ENCODE measurements at places on chromosomes 16 and 17.
A peak's percentile ranks its signal among the peaks of the same experiment; 100 is the strongest.

DNA sequence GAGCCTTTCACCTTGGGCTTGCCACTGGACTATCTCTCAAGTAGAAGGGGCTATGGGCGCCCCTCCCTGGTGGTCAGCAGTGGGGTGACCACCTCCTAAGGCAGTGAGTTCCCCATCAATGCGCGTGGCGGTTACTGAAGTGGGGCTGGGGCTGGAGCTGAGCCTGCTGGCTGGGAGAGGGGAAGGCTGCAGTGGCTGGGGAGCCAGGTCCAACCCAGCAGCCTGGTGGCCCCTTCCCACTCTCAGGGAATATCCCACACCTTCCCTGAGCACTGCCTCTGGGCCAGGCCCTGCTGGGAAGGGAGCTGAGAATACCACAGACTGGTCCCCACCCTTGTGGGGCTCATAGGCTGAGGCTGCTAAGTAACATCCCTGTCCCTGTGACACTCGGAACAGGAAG, 19.8 kb upstream of the MPRIP start:
- no peak for DNase-seq

DNA sequence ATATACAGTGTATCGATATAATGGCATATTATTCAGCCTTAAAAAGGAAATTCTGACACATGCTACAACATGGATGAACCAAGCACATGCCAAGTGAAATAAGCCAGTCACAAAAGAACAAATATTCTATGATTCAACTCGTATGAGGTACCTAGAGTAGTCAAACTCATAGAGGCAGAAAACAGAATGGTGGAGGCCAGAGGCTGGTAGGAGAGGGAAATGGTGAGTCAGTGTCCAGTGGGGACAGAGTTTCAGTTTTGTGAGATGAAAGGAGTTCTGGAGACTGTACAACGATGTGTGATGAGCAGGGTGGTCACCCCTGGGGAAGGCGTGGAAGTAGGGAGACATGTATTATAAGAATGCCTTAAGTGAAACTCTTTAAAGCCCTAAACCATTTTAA, 39.9 kb downstream of the RNF157 start:
- no peak for DNase-seq

DNA sequence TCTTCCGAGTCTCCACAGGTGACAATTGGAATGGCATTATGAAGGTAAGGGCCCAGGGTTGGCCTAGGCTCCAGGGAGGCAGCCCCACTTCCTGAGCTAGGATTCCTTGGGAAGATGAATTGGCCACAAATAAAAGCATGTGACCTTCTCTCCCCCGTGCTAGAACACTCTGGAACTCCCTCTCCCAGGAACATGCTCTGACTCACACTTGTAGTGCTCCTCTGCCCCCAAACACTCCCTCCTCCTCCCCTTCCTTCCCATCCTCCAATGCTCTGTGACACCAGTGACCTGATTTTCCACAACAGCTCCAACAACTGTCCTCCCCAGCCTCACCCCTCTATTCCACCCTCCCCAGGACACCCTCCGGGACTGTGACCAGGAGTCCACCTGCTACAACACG, 16.4 kb upstream of the ABCC3 start:
- DNase-seq = no peak

DNA sequence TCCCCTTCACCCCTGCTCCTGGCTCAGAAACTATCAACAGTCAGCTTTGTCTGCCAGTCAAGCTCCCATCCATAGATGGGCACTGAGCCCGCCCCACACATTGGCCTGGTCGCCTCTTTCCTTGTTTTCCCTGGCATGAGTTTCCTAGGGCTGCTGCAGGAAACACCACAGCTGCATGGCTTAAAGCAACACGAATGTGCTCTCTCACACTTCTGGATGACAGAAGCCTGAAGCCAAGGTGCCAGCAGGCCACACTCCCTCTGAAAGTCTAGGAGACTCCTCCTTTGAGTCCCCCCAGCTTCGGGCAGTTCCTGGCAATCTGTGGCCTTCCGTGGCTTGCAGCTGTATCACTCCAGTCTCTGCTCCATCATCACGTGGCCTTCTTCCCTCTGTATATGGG, 69.9 kb downstream of the TBC1D16 start:
- DNase-seq = no peak

DNA sequence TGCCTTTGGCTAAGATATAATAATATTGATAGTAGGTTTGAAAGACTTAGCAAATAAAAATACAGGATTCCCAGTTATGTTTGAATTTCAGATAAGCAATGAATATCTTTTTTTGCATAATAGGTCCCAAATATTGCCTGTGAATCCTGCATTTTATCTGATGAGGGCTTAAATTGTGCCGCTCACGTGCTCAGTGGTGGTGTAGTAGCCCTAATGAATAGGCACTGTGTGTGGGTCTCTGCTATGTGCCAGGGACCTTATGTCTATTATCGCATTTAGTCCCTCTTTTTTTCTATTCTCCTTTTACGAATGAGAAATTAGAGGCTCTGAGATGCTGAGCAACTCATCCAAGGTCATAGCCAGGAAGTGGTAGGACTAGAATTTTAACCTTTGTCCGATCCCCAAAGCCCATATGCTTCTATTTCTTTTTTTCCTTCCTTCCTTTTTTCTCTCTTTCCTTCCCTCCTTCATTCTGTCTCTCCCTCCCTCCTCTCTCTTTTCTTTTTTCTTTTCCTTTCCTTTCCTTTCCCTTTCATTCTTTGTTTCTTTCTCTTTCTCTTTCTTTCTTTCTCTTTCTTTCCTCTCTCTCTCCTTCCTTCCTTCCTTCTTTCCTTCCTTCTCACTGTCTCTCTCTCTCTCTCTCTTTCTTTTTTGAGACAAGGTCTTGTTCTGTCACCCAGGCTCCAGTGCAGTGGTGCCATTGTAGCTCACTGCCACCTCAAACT, 47.2 kb downstream of the RGS9 start:
- no peak for DNase-seq

- no peak for DNase-seq
Measured at GRCh38 chr16:77660311-77660710, 62.0 kb upstream of the NUDT7 start.

- no peak for DNase-seq
Measured at GRCh38 chr17:32689348-32689747, 187.6 kb downstream of the MYO1D start.

- no peak for DNase-seq
Measured at GRCh38 chr16:28146536-28146935, 65.2 kb downstream of the XPO6 start.

DNA sequence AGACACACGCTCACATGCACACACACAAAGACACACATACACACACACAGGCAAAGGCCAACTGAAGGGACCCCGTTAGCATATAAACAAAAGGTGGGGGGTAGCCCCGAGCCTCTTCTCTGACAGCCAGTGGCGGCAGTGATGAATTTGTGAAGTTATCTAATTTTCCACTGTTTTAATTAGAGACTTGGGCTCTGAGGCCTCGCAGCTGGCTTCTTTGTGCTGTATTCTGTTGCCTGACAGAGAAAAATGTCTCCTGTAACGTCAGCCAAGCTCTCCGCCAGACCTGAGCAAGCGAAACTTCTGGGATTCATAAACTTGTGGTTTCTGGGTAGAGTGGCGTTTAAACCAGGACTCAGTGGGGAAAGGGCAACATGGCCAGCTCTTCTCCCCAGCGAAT, 113.9 kb upstream of the FOXF1 start:
- DNase-seq = peak; percentile 72

DNA sequence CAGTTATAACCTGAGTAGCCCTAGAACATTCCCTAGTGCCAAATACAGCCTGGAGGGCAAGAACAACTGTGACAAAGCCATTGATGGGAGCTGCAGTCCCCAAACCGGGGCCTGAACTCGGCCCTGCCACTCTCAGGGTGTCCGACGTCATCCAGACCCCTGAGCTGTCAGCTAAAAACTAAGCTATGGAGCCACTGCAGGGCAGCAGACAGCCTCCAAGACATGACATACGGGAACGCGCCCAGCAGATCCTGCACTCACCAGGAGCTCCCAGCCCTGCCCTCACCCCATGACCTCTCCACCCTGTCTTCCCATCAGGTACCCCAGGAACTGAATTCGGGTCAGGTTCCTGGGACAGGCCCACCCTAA, 28.4 kb downstream of the KDM8 start:
- DNase-seq = no peak

Data from fibroblast of skin of left biceps (primary cell).